ENCODE measurements at places on chromosomes 6 and 20.

DNA sequence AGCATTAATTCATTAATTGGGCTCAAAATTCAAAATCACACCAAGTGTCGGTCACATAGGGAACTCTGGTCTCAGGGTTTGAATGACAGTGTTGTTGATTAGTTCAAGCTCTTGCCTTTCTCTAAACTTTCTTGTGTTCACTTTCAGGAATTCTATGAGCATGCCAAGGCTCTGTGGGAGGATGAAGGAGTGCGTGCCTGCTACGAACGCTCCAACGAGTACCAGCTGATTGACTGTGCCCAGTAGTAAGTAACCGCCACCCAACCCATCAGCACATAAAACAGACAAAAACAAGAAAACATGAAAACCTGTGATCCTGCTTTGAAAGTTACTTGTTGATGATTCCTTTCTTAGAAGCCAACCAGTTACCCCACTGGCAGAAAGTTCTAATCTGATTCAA, 52.7 kb downstream of the GNAS start:
- no peak for DNase-seq

- no peak for DNase-seq
Measured at GRCh38 chr20:14896569-14896968, 559.2 kb upstream of the FLRT3 start.

GRCh38 chr20:2729251-2729713, 36.7 kb downstream of the EBF4 start:
- no peak for DNase-seq

GRCh38 chr6:170129691-170130171, 161.1 kb downstream of the DLL1 start:
- peak; percentile 12 for DNase-seq

- DNase-seq = no peak
Measured at GRCh38 chr6:165117121-165117520, 192.3 kb downstream of the C6orf118 start.

- no peak for DNase-seq
Measured at GRCh38 chr6:2958331-2958711, 13.0 kb downstream of the SERPINB6 start.

GRCh38 chr6:95017922-95018321, 559.4 kb upstream of the MANEA start:
- no peak for DNase-seq

GRCh38 chr6:6633898-6634734, 45.6 kb downstream of the LY86 start:
- DNase-seq = peak; percentile 12

DNA sequence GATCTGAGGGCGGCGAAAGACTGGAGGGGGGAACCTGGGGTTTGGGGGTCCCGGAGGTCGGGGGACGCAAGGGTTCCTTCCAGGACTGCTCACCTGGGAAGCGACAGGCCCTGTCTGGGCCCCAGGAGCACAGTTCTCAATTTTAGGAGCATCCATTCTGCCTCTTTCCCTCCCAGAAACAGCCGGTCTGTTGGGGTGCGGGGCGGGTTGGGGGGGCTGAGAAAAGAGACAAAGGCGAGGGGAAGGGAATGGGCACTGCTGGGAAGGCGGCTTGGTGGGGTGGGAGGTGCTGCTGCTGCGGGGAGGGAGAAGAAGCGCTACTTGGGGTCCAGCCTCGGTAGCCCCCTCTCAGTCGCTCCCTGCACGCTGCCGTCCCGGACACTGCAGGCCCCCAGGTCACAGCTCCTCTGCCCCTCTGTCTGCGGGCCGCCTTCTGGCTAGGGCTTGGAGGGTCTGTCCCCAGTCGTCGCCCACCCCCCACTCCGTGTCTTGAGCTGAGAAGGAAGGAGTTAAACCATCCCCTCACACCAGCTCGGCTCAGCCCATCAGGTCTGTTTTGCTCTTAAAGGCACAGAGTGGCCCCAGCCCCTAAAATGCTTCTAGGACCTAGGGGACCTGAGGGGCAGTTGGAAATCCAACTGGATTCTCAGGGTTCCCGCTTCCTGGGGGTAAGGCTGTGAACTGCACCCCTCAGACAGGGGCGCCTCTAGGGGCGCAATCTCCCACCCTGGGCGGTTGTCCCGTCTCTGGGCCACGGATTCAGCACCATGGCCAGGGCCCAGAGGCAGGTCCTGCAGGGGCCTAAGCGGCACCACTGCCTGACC, 690 bp downstream of the GDAP1L1 start:
- DNase-seq = no peak

GRCh38 chr6:9467741-9468140, 947.1 kb downstream of the TFAP2A start:
- no peak for DNase-seq

DNA sequence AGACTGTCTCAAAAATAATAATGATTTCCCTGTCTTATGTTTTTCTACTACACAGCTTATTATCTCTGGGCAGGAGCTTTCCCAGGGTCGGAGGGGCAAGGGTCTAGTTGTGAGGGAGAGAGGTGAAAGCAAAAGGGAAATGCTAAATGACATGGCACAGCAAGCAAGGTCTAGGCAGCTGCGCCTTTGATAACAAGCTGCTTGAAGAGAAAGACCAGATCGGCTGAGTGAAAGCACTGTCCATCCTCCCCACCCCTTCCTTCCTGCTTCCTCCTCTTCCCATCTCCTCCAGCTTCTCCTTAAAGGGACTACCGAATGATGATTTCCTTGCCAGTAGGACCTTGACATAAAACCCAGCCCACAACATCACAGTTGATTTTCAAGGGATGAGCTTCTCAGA, 158.1 kb upstream of the AKAP12 start:
- DNase-seq = no peak

DNA sequence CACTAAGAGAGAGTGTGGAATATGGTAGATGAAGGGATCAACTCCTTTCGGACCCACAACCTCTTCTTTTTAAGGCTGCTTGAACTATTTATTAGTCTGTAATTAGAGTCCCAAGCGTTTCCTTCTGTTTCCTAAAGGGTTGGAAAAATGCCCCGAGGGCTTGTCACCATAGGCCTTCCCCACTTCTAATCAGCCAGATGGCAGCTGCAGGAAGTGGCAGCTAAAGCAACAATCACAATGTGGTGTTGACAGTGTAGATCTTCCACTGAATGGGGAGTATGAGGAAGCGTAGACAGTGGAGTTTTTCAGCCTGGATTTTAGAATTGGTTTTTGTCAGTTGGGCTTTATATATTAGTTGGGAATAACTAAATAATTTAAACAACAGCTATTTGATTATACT, 40.6 kb downstream of the SLC35D3 start:
- no peak for DNase-seq

GRCh38 chr20:33724439-33725094, 4.5 kb upstream of the PXMP4 start:
- DNase-seq = no peak

DNA sequence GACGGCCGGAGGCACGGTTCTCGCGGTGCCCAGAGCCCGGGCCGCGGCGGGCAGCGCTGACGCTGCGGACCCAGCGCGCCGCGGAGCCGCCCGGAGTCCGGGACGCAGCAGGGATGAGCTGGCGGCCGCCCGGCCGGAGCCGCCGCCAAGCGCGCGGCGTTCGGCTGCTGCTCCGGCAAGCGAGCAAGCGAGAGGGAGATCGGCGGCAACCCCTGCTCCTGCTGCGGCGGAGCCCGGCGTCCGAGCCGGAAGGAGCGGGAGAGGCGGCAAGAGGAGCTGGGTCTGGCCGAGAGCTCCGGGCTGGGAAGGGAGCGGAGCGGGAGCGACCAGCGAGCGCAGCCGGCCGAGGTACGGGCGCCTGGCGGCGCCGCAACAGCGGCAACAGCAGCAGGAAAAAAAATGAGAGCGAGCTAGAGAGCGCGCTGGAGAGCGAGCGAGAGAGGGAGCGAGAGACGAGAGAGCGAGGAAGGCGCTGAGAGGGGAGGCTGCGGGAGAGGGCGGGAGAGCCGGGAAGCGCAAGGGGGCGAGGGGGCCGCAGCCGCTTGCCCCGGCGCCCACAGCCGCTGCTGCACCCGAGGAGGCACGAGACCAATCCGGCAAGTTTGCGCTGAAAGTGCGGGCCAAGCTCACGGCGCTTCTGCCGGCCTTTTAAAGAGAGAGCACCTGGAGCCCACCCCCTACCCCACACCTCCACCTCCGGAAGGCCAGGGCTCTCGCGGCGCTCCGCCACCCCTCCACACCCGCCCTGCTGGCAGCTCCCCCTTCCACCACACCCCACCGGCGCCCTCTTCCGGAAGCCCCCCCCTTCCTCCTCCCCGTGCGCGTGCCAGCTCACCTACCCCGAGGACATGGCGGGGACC, 496 bp downstream of the GRM4 start:
- peak; percentile 16 for DNase-seq

GRCh38 chr6:111817451-111818120, 55.7 kb downstream of the FYN start:
- DNase-seq = no peak

DNA sequence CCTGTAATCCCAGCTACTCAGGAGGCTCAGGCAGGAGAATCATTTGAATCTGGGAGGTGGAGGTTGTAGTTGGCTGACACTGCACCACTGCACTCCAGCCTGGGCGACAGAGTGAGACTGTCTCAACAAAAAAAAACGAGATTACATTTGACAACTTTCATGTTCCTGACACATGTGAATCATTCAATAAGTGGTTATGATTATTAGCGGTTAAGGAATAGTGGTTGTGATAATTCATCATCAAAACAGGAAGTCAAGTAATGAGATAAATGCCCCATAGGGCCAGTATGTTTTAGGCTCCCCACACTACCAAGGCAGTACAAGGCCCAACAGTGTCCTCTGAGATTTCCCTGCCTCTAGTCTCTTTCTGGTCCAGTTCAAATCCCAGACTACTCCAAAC, 2.5 kb downstream of the HDDC2 start:
- no peak for DNase-seq

DNA sequence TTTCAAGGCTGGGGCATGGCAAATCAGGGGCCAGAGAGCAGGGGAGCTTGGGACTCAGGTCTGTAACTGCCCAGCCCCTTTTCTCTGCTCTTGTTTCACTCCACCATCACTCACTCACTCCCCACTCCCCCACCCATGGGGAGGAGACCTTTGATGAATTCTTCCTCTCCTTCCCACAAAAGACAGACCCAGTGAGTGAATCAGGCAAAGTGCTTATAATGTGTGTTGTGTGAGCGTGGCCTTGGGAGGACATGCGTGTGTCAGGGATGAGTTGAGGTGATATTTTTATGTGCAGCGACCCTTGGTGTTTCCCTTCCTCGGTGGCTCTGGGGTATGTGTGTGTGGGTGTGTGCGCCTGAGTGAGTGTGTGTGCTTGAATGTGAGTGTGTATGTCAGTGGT, 1.0 kb upstream of the CUL9 start:
- DNase-seq = no peak

- DNase-seq = peak; percentile 6
Measured at GRCh38 chr6:27312146-27312949, at the start of gene POM121L2. Gene POM121L2, minus strand, starts transcription at chr6:27312273. Its CDS starts 103 bp downstream, at chr6:27312170.

DNA sequence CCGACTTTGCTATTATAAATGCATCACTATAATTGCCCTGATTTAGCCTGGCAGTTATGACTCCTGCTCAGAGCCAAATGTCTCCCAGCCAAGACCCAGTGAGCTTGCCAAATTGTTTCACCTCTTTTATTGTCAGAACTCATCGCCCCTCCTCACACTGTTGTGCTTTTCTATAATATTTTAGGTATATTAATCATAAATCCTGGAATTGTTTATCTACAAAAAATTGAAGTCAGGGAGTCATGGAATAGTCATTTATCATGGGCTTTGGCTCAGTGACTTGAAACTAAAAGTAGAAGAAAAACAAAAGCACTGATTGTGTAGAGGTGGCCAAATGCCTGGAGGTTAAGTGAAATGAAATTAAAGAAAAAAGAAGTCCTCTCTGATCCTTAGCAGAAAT, 85.6 kb downstream of the PFDN4 start:
- no peak for DNase-seq

DNA sequence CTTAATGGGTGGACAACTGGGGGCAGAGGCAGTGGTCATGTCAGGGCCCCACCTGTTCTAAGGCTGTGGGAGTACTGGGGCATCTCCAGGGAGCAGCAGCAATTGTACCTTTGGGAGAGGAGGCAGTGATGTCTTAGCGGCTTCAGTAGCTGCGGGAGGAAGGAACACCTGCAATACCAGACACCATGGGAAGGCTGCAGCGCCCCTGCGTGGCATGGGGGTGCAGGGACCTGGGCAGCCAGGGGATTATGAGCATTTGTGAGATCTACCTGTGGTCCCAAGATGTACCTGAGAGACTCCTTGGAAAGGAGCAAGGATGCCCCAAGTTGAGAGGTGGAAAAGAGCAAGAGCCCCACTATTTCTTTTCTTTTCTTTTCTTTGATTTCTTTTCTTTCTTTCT, 112.1 kb upstream of the GPR6 start:
- DNase-seq = no peak

GRCh38 chr20:47181056-47181862, 175.2 kb downstream of the ZMYND8 start:
- DNase-seq = no peak

- no peak for DNase-seq
Measured at GRCh38 chr6:73823046-73823735, 127.2 kb downstream of the CD109 start.

DNA sequence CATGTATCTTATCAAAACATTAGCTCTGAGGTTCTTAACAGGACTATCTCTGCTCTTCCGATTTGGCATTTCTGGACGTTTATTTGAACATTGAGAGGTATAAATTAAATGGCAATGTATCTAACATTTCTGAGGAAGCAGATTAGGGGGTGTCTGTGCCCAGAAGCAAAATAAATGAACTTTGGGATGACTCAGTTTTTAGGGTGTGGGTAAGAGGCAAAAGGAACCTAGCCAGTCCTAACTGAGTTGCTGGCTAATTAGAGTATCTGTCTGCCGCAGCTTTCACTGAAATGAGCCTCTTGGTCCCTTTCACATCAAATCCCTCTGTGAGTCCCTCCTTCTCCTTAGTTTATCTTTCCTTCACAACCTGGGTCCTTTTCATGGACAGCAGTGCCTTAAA, 1.1 kb downstream of the RNF144B start:
- no peak for DNase-seq

DNA sequence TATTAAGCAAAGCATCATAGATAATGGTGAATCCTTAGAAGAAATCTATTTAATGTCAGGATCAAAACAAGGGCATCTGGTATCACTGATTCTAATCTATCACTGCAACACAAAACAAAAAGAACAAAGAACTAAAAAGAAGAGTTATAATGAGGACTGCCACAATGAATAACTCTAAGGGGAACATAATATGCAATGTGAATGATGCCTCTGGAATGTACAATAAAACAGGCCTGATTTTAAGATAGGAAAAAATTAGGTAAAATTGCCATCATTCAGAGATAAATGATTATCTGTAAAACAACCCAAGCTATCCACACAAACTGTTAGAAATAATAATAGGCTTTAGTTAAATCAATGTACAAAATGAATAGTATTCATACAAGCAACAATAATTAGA, 936.7 kb upstream of the CITED2 start:
- no peak for DNase-seq

Measured in NCI-H2227 treated with DMSO at 0.1 percent for 48 hours (cell line).